ENCODE measurements at places on chromosomes 16 and 17.

- DNase-seq: no peak
These were observed 78.5 kb upstream of the ELAC2 start for GRCh38 chr17:13096291-13096690.

GRCh38 chr16:77308163-77308561 lies 109.0 kb downstream of the SYCE1L start:
- no peak for DNase-seq

DNA sequence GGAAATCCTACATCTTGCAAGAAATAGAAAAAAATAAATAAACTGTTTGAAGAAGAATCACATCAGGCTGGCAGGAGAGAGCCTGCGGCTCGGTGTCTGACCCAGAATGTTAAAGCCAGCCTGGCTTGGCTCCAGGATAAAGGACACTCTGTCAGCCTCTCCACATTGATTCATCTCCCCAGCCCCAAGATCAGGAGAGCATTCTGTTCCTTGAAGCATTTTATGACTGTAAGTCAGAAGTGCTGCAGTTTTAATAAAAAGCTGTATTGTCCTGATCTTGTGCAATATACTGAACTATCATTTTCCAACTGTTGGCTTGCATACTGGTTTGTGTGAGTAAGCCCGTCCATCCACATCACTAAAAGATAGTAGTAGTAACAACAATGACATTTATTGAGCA lies 426.6 kb downstream of the HAPSTR1 start:
- DNase-seq: no peak

GRCh38 chr16:84874553-84874952 lies 54.8 kb downstream of the CRISPLD2 start:
- no peak for DNase-seq

DNA sequence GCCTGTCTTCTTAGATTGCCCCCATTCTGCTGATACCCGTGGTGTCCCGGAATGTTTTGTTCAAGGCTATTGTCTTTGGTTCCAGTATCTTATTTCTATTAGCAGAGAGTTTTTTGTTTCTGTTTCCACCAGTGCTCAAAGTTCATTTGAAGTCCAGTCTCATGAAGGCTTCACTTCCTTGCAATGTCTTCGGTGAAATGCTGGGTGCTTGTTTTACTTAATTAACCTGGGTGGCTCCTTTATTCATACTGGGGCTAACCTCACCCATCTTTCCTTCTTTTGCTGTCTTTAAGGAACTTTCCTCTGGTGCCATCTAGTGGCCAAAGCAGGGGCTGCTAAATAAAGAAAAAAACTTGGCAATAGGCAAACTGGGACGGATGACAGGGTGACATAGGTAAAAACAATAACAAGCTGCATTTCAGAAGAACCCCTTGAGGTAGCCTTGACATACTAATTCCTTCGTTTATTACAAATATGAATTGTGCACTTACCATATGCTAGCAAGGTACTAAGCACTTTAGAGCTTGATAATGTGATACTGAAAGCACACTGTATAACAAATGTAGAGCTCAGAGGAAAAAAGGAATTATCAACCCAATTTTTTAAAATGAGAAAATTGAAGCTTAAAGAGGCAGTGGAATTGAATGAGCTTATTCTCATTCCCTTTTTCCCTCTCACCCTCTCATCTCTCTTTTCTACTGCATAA lies 2.8 kb upstream of the SMIM36 start:
- peak; percentile 67 for DNase-seq

GRCh38 chr17:53313746-53314145 lies 509.0 kb upstream of the KIF2B start:
- no peak for DNase-seq

DNA sequence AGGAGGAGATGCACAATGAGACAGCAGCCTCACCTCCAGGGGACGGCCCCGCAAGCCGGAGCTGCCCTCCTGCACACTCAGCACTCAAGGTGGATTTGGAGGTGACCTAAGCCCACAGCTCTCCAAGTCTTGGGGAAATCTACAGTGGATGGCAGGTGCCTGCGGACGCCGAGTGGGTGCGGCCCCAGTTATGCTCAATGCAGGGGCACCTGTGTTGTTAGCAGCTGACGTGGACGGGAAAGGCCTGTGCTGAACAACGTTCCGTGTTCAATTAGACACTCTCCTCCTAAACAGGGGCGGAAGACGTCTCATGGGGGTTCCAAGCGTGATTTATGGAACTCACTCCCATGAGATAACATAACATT lies 22.0 kb upstream of the METRNL start:
- DNase-seq: no peak

- DNase-seq: no peak
These were observed 27.7 kb upstream of the CBX4 start for GRCh38 chr17:79866791-79867518.

DNA sequence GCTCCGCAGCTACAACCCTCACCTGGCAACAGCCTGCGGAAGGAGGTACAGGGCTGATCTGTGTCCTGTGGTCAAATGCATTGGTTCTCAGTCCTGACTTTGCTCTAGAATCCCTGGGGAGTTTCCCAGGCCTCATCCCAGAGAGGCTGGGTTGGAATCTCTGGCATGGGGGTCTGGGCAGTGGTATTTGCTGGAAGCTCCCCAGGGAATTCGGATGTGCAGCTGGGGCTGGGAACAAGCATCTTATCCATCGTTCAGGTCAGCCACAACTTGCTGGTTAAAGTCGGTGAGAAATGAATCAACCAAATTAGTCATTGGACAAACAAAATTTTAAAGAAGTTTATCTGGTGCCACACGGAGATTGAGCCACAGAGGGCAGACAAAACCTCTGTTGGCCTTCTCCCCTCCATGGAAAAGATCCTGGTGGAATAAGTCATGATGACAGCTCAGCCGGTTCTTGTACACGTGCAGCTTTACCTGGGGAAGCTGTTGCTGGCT lies 231.2 kb downstream of the FOXL1 start:
- DNase-seq: no peak

GRCh38 chr16:17076092-17076754 lies 394.5 kb downstream of the XYLT1 start:
- DNase-seq: no peak

DNA sequence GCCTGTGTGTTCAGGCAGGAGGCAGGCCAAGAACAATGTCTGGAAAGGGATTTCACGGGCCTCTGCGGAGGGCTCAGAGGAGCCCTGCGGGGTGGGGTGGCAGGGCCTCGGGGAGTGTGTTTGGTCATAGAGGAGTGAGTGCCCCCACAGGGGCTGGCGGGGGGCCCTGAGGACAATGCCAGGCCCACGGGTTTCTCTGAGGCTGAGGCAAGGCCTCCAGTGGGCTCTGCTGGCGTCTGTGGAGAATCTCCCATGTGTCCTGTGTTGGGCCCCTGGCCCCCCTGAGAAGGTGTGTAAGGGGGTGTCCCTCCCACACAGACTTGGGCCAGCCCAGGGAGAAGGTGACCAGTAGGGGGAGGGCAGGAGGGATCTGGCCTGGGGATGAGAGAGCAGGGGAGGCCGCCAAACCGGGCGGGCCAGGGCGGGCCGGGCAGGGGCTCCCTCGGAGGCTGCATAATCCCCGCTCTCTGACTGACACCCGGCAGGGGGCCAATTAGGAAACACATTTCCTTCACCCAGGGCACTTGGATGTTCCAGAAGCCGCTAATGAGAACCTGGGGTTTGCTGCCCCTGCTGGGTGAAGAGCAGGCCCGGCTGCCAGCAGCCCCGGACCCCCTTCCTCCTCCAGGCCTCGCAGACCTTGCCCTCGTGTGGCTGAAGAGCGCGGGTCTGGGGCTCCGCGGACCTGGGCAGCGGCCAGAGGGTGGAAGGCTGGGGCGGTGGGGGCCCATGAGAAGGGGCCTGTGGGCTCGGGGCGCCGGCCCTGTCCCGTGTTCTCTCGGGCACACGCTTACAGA lies 204.2 kb downstream of the NTN1 start:
- no peak for DNase-seq

DNA sequence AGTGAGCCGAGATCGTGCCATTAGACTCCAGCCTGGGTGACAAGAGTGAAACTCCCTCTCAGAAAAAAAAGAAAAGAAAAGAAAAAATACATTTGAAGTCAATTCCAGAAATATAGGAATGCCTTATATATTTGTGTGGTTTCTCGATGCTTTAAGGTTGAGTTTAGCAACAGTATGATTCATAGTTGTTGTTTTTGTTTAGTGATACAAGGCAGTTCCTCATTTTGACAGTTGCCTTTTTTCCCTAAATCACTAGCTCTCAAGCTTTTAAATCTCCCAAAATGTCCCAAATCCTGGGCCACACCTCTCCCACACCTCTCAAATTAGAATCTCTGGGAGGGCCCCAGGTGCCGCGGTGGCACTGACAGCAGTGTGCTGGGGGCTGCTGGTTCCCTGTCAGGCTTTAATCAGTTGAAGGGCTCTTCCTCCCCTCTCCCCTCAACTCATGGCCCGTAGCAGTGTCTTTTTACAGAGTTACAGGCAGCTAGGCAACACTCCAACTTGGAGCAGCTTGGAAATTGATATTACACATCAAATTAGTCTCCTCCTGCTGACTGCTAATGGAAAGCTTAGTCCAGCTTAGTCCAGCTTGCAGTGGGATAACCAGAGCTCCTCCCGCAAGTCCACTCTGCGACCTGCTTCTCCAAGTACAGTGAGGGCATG lies 58.4 kb downstream of the EPN2 start:
- no peak for DNase-seq

DNA sequence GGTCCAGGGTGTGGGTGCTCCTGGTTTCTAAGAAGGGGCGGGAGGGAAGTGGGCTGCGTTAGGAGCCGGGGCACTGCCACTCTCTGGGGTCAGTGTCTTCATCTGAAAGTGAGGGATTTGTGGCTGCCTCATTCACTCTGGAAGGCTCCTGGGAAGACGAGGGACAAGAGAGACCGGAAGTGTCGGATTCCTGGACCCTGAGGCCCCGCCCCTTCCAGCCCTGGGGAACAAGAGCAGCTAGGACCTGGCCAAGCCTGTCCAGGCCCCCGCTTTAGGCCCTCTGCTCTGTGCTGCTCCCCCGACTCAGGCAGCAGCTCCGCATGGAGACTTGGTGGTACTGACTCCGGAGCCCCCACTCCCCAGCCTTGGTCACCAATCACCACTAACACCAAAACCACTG lies 6.5 kb downstream of the LGALS3BP start:
- DNase-seq: no peak

DNA sequence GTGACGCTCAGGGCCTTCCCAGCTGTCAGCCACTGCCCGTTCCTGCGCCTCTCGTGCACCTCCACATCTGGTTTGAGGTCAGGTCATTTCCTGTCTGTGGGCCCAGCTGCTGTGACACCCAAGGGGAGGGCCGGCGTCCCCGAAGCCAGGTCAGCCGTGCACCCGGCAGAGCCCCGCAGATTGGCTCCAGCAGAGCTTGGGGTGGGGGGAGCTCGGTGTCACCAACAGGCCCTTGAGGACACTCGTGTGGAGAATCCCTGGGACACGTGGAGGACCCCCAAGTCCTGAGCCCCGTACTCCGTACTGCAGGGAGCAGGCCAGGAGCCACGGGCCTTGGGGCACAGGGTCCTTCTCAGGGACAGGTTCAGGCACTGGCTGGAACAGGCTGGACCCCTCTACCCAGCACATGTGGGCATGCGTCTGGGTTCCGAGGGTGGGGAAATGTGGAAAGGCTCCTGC lies 4.8 kb downstream of the SPATA2L start:
- no peak for DNase-seq

DNA sequence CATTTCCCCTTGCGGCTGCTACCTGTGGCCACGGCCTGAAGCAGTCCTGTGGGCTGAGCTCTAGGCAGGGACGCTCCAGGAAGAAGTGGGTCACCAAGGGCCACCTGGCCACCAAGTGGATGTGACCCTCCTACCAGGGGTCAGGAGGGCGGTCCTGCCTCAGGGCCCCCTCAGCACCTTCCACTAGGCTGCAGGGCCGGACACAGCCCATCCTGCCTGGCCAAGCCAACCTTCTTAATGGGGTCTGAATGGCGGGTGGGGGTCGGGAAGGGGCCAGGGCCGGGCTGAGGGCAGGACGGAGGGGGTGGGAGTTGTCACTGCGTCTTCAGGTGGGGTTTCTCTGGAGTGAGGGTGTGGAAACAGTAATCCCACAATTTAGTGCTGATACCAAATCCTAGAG lies 13.2 kb upstream of the MLKL start:
- no peak for DNase-seq

DNA sequence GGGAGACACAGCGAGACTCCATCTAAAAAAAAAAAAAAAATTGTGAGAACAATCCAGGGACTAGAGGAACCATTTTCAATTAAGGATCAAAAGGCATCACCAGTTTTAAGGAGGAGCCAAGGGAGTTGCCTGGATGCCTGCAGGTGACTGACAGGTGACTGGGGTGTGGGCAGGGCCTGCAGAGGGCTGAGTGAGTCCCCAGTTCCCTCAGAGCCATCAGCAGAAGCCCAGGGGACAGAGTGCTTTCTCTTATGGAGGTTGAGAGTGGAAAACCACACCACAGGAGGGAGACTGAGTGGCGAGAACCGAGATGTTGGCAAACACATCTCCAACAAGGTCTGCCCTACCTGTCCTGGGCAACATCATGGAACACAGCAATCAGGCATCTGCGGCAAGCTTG lies 27.1 kb upstream of the CREBBP start:
- no peak for DNase-seq

DNA sequence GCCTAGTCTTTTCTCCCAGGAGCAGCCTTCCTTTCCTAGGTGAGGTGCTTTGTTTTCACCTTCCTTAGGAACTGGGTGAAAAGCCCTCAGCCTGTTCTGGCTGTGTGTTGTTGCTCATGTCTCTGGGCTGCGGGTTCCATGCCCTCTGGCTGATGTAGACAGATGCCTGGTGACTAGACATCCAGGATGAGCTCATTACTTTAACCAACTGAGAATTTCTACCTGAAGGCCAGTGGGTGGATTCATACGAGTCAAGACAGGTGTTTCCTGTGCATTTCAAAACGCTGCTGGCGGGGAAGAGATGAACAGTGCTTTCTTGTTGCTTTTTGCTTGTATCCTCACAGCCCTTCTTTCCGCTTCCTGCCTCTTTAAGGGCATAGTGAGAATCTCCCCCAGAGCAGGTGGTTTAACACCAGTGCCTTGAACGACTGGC lies 22.3 kb downstream of the SAP30BP start:
- peak; percentile 56 for DNase-seq

- DNase-seq: no peak
These were observed 2.6 kb downstream of the SLC16A6 start for GRCh38 chr17:68288375-68288774.

DNA sequence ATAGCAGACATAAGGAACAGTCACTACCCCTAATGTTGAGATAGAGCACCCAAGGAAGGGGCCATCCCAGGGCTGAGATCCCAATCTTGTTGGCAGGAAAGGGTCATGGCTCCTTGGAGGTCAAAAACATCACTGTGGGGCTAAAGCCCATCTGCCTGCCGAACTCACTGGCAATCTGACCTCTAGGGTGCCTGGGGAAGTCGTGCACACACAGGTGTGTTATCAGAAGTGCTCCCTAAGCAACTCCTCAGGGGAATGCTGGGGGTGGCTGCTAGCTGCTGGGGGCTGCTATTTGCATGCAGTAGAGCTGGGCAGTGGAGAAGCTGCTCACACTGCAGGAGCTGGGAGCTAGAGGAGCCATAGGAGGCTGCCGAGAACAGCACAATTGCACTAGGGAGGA lies 47.5 kb upstream of the PHOSPHO1 start:
- DNase-seq: no peak

GRCh38 chr16:25854141-25854540 lies 162.4 kb downstream of the HS3ST4 start:
- DNase-seq: no peak

- DNase-seq: no peak
These were observed 55.4 kb downstream of the WWOX start for GRCh38 chr16:78154729-78155461.
